ENCODE measurements at places on chromosomes 13 and 19.

DNA sequence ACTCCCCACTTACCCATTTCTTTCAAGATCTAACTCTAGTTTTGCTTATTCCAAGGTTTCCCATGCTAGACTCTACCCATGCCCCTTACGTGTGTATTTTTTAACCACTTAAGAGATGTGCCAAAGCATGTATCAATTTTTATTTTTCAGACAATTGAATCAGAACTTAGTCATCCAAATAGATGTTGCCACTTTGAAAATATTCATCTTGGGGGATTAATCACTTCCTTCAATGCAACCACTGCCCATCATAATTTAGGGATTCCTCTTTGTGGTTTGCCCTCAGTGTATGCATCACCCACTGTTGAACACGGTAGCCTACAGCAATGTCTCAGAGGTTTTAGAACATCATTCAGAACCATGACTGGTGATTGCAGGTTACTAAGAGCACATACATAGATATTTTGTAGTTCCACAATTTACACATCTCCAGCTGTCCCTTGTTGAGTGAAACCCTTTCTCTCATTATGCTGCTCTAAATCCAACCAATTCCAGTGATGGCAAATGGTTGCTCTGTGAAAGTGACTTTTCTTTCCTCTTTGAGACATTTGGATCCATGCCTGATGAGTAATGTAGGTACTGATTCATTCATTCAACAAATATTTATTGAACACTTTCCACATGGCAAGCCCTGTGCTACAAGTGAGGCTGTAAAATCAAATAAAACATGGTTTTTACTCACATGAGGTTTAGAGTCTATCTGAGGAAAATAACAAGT is 60.6 kb upstream of the SERP2 start:
- DNase-seq, result no peak

DNA sequence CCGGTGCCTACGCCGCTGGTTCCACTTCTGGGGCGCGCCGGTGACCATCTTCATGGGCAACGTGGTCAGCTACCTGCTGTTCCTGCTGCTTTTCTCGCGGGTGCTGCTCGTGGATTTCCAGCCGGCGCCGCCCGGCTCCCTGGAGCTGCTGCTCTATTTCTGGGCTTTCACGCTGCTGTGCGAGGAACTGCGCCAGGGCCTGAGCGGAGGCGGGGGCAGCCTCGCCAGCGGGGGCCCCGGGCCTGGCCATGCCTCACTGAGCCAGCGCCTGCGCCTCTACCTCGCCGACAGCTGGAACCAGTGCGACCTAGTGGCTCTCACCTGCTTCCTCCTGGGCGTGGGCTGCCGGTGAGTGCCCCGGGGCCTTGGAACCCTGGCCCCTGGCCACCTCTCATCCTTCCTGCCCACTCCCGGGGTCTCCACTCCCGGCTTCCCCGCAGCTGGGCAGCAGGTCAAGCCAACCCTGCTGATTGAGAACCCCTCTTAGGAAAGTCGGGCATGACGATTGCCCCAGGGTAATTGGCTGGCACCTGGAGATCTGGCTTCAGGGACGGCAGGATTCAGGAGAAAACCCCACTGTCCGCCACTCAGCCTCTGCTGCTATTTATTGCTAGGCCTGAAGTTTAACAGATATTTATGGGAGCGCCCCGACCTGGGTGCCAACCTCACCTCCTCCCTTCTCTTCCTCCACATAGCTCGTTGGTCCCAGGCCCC is 39.1 kb downstream of the TRPM4 start:
- DNase-seq, result no peak

- no peak for DNase-seq
Observed at GRCh38 chr19:3269916-3270671, 45.6 kb downstream of the CELF5 start.

DNA sequence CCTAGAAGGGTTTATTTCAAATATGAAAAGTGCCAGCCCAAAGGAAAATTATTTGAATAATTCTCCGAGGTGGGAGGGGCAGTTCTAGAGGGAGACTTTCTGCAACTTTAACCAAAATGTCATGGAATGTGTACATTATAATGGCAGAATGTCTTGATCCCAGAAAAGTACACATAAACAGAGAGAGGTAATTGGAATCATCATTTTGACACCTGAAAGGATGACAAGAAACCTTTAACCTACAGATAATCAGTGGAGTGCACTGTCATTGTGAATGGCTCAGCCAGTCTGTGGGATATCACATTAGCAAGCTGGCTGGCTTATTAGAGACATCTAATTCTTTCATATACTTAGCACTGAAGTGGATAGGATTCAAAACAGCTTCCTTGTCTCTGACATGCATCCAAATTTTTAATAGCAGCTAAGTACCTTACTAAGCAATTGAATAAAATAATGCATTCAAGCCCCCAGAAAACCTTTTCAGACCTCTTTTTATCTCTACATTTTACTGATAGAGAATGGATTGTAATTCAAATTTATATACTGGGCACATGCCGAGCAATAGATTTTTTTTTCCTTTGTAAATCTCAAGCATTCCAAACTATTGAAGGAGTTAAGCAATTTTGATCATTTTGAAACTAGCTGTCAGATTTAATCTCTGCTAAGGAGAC is 468.6 kb downstream of the COG6 start:
- DNase-seq, result no peak

GRCh38 chr13:79401259-79402070 is 4.6 kb downstream of the RBM26 start:
- DNase-seq, result peak; percentile 25

DNA sequence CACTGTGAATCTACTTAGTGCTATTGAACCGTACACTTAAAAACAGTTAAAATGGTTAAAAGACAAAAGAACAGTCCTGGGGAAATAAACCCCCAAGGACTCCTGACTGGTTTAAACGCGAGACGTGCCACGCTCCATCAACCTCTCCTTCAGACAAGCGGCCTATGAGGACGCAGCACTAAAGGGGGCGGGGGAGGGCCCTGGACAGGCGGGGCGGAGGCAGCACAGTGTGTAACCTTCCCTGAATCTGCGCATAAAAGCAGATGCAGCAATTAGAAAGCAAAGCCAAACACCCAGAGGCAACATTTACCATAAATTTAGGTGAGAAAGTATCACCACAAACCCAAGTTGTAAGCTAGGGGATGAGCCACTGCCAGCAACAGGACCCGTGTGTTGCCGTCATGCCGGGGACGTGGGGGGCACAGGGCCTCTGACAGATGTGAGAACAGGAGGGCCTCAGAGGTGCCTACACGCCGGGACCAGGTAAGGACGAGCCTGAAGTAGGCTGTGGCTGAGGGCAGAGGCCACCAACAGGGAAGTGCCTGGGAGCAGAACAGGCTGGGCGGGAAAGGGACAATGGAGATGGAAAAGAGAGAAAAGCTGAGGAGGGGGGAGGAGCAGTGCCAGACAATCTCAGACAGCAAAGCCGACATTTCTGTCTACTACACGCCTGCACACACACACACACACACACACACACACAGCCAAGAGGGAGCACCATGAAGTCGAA is 15.3 kb upstream of the ADPRHL1 start:
- DNase-seq, result no peak

Data from CD4-positive, alpha-beta T cell treated with Interleukin-21 for 1 hour (primary cell).